ENCODE measurements at places on chromosomes 11 and 22.

- no peak for DNase-seq
Observed at GRCh38 chr22:46854125-46854870, 91.8 kb downstream of the TBC1D22A start.

DNA sequence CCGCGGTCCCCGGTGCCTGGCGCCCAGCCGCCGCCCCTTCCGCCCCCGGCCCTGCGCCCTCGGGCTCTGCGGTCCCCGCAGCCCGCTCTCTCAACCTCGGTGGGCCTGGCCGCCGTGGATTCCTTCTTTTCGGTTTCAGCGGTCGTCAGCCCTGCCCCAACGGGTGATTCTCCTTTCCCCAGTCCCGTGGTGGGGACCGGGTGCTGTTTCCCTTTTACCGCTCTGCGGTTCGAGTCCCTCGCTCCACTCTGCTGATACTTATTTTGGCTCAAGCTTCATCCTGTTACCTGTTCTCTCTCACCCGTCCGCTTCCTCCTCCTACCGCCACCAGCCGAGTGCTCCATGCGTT, 494 bp downstream of the ZDHHC5 start:
- DNase-seq: peak; percentile 64

- DNase-seq: no peak
Observed at GRCh38 chr11:122600290-122600689, 55.2 kb upstream of the UBASH3B start.

DNA sequence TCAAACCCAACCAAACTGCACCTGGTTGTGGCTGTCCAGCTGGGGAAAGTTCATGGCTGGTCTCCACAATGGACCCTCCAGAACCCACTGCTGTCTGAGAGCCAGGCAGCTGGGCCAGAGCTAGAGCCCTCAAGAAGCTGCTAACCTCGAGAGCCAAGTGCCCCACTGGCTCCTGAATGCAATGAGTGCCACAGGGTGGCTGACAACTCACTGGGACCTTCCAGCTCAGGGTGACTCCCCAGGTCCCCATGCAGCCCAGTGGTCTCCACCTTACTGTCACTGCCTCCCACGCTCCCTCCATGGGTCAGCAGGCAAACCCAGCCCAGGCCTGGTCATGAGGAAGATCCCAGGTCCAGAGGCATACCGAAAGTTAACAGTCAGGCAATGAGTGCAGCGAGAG, 8.0 kb upstream of the CHST1 start:
- no peak for DNase-seq

DNA sequence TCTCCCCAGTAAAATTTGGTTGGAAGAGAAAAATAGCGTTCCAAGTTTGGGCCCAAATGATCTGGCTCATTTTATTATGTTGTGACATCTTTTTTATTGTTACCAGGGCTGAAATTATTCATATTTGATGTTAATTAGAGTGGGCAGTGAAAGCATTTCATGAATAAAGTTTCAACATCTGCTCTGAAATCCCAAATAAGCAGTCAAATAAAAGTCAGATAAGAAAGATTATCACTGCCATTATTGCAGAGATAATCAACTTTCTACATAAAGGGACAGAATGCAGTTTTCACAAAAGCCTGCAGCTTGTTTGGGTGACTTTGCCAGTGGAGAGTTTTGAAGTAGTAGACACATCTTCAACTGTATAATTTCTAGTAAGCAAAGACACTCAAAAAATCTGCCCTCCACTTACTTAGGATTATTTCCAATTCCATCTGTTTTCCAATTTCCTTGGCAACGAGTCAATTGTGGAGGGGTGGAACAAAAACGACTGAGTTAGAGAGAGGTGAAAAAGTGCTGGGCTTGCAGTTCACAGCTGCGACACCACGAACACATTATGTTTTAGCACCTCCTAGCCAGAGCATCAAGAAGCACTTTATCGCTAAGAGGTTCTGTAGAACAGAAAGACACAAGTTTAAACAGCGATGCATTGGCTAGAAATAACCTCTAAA, 9.0 kb downstream of the TECTA start:
- no peak for DNase-seq

DNA sequence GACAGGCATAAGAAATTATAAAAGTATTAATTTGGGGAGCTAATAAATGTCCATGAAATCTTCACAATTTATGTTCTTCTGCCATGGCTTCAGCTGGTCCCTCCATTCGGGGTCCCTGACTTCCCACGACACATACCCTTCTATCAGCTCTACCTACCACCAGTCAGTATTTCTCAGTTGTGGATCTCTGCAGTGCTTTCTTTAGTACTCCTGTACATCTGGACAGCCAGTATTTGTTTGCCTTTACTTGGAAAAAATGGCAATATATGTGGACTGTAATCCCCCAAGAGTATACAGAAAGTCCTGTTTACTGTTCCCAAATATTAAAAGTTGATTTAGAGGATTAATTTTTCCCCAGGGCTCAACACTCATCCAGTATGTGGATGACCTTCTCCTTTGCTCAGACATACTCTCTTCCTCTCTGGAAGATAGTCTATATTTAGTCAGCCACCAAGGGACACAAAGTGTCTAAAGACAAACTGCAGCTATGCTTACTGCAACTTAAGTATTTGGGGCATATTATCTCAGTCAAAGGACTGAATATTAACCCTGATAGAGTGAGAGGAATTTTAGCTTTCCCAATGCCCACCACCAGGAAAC, 7.3 kb upstream of the FDX1 start:
- DNase-seq: no peak

- no peak for DNase-seq
Observed at GRCh38 chr11:75497788-75498409, 27.8 kb downstream of the GDPD5 start.

DNA sequence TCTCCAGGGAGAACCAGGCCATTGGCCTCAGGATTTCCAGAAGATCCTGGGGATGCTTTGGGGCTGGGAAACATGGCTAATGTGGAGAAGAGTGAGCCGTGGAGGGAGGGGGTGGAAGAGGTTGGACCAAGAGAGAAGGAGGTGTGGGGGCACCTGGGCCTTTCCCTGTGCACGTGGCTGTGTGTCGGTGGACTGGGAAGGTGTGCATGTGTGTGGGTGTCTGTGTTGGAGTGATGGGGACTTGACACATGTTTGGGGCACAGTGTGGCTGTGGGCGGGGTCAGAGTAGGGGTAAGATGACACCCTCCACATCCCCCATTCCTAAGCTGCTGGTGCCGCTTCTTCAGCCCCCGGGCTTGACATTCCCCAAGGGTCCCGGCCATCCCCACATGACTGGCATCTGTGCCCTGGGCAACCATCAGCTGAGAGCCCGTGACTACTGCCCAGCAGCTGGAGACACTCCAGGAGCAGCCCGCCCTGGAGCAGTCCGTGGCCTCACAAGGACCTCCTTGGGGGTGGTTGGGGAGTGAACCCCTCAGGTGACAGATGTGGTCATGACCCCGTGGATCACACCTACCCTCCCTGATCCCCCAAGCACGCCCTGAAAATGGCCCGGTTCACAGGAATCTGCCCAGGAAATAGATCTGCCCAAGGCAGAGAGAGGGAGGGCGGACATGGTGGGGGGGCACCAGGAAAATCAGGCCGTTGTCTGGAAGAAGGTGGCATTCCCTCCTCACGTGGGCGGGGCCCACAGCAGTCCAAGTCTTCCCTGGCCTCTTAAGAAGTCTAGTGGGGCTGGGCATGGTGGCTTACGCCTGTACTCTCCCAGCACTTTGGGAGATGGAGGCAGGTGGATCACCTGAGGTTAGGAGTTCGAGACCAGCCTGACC, 34.8 kb upstream of the SOX10 start:
- DNase-seq: no peak

- DNase-seq: peak; percentile 65
Observed at GRCh38 chr11:66883016-66883965, 26.4 kb downstream of the LRFN4 start.

- no peak for DNase-seq
Observed at GRCh38 chr11:92226331-92227229, 2.0 kb downstream of the FAT3 start.

DNA sequence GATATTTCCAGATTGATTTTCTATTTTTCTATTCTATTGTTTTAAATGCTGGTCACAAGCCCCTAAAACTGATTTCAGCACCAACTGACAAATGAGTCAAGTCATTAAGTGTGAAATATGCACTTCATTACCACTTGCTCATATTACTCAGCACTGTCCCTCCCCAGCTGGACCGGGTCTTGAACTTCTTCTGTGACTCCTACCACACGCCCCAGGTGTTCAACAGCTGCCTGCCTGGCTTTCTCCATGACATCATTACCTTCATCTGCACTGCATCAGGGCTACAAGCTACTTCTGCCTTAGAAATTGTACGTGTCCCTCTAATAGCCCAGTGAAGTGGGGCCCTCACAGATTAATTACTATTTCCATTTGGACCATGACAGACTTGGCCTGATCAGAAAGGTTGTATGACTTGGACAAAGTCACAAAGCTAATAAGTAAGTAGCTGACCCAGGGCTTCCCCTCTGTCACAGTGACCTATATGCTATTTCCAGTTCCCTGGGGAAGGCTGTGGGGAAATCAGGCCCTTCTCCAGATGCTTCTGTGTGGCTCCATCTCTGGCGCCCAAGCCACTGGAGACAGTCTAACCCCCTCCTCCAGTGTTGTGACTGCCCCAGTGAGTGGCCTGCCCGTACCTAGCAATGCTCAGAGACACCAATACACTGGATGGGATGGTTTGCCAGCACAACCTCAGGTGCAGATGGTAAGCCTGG, 18.1 kb downstream of the TBC1D10A start:
- DNase-seq: no peak

DNA sequence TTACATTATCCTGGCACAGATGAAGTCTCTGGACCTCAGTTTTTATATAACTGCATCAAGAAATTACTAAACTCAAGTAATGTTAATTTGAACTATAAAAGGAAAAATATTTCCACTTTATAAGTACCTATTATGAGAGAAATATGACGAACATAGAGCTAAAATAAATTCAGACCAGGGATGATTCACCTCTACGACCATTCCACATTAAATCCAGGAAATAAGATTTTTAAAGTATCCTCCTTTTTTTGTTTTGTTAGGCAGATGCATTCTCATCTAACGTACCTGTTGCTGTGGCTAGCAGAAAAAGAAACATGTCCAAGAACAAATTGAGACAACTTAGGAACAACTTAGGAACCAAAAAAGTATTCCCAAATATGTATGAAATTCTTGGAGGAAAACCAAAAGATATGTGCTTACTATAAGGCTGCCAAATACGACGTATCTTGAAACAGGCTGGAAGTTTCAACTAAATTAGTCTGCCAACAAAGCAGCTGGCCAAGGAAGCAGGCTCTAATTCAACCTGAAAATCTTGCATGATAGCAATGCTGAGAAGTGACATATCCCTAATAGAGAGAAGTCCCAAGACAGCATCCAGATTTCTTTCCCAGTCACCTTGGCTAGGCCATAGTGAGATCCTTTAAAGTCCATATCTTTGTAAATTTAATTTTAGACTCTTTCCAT, 15.7 kb downstream of the SPTY2D1 start:
- DNase-seq: no peak

GRCh38 chr11:62770778-62771143, 435 bp upstream of the TAF6L start:
- DNase-seq: no peak

DNA sequence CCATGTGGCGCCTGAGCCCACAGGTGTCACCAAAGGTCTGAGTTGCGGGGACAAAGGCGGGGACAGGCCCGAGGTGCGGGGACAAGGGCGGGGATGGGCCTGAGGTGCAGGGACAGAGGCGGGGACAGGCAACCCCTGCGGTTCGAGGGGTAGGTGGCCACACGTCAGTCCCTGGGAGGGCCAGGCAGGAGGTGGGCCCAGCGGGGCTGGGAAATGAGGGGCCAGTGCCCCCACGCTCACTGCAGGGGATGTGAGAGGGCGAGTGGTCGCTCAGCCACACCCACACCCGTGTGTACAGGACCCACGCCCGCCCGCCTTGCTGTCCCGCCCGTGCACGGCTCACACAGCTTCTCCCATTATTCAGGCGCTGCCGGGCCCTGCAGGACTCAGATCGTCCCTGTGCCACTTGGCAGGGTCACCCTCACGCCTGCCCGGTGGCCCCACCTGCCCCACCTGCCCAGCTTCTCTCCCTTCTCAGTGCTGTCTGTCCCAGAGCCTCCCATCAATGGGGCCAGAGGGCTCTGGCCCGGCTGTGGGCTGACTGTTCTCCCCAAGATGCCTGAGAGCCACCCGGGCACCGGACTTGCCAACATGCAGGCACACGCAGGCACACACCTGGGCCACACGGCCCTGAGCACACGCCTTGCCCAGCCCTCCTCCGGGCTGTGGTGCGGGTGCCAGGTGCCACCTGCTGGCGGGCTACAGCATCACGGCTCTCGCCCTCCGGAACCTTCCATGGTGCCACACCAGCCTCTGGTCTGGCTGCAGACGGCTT, 14.2 kb upstream of the MUC6 start:
- DNase-seq: peak; percentile 77

DNA sequence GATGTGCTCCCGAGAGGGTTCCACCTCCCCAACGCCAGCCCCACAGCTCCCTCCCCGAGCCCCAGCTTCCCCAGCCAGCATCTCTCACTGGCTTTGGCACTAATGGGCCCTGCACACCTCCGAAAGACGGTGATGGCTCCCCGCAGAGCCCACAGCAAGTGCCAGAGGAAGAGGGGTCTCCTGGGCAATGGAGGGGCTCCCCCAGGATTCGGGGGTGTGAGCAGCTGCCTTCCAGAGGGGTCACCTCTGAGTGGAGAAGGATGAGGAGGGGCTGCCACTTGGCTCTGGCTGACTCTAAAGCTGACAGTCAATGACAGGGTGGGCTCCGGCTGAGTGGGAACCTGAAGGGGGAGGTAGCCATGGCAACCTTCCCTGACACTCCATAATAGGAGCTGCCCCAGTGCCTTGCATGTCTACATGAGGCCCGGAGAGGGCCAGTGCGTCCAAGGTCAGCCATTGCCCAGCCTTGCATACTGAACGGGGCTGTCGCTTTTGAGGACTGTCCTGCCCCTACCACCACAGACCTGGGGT, 98.6 kb upstream of the SYT13 start:
- DNase-seq: no peak

GRCh38 chr11:30921811-30922210, 335.7 kb upstream of the MPPED2 start:
- DNase-seq: no peak

DNA sequence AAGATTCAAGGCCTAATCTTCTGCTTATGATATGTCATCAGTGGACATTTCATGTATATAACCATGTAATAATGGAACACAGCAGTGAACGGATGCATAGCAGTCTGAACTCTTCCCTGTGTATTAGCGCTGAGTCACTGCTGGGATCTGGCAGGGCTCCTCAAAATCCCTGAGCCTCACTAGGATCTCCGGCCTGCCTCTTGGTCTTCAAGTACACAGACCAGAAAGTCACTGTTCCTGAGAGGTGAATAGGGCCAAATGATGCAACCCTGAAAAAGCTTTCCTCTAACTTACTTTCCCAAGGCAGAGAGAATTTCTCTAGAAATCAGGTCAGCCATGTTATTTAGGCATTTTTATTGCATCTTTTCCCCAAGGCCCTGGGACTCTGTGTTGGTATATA, 35.0 kb downstream of the POU2AF1 start:
- no peak for DNase-seq

GRCh38 chr22:20494978-20495860, at the start of gene KLHL22:
Gene KLHL22 (minus strand): TSS chr22:20495795. CDS start chr22:20489211, 6,584 bp downstream.
- DNase-seq: peak; percentile 53

Measured in hematopoietic multipotent progenitor cell treated with erythropoietin and hydrocortisone succinate and interleukin-3 and kit ligand, for 17 days (in vitro differentiated cells).